Motor neuron (in vitro differentiated cells): ENCODE measurements at places on chromosomes 12 and 14.

GRCh38 chr12:33670284-33670683, 230.7 kb upstream of the SYT10 start:
- no peak for ATAC-seq

- no peak for ATAC-seq
Observed at GRCh38 chr12:104624529-104624928, 167.8 kb downstream of the CHST11 start.

DNA sequence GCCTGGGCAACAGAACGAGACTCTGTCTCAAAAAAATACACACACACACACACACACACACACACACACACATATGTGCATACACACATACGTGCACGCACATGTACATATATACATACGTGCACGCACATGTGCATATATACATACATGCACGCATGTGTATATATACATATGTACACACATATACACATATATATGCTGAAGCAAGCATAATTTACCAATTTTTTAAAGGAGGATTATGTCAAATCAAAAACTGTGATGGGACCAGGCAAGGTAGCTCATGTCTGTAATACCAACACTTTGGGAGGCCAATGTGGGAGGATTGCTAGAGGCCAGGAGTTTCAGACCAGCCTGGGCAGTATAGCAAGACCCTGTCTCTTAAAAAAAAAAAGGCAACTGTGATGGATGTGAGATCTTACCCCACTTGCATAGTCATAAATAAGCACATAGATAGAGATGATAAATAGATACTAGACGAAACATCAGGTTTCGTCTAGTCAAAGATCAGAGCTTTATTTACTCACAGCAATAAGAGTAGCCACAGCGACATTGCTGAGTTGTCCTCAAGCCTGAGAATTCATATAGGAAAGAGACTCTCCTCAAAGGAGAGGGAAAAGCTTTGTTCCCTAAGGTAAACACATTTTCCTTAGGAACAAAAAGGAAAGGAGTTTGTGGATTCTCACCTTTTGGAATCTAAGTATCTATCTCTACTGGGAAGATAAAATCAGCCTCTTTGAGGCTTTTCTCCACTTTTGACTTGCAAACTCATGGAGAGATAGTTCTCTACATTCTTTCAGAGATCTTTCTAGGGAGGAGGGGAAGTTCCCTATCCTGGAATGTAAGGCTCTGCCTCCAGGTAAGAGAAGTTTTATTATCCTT, 74.7 kb upstream of the AMN1 start:
- no peak for ATAC-seq

- ATAC-seq = no peak
Observed at GRCh38 chr12:26623136-26623535, 209.9 kb downstream of the ITPR2 start.

DNA sequence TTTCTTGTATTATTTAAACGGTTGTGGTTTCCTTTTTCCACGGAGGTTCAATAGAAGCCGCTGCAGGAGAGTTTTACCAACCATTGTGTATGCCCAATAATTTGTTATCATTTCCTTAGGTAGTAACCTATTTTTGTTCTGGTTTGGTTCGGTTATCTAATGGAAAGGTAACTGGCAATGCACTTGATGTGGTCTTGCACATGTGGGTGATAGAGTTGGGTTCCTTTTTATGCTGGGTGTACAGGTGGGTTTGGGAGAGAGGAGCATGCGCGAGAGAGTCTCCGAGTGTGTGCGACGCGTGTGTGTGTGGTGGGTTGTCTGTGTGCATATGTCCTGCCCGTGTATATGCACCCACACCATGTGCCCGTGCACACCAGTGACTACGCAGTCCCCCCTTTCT, 102.7 kb upstream of the FKBP4 start:
- no peak for ATAC-seq

- no peak for ATAC-seq
Observed at GRCh38 chr14:53062856-53063255, 90.3 kb downstream of the DDHD1 start.

DNA sequence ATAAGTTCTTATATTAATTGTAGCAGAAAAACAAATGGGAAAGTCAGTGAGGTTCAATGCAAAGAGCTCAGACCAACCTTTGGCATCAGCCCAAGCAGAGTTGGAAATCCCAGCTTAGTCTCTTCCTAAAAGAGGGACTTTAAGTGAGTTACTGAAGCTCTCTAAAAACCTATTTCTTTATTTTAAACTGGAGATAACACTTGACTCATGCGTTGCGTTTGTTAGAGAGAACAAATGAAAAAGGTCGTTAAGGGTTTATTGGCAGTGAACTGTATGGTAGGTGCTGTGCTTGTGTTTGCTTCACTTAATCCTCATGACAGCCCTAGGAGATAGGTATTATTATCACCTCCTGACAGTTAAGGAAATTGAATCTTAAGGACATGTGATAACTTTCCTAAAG, 396.5 kb downstream of the RAD51B start:
- ATAC-seq = no peak

DNA sequence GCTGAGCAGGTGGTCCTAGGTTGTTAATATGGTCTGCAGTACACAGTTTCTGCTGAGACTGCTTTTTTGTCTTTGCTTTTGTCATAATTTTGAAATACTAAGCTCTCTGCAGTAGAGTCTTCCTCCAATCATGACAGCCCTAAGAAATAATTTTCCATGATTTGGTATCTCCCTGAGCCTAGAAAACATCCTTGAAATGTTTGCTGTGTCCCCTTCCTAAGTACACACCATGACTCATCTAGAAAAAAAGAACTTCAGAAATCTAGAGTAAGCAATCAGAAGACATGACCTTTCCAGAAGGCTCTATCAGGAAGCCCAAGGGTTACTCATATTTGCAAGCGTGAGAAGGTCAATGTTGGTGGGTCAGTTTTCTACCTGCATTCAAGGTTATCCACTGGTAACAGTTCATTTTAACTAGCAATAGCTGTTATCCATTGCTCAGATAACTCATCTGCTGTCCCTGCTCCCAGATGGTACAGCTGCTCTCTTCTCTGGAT, 16.4 kb downstream of the DAD1 start:
- no peak for ATAC-seq

- no peak for ATAC-seq
Observed at GRCh38 chr14:69658664-69659261, 47.4 kb downstream of the SUSD6 start.

GRCh38 chr14:73262427-73263183, 25.3 kb downstream of the PAPLN start:
- no peak for ATAC-seq

DNA sequence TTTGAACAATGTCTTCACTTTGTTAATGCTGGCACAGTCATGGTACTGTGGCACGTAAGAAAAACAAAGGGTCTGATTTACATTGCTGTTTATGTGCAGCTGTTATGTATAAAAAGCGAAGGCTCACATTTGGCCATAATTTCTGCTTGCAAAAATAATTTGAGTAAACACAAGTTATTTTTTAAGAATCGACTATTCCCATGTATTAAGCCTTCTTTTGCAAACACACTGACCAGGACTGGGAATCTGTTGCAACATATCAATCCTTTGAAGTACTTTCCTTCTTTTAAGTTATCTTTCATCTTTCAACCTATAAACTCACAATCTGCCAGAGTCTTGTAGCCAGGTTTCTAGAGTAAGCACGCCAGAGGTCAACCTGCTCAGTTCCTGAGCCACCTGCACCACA, 145.4 kb upstream of the BMP4 start:
- ATAC-seq = no peak

- no peak for ATAC-seq
Observed at GRCh38 chr12:2431810-2432209, 363.0 kb upstream of the FKBP4 start.

GRCh38 chr12:114213055-114213581, 192.8 kb downstream of the TBX5 start:
- no peak for ATAC-seq

- no peak for ATAC-seq
Observed at GRCh38 chr12:57749061-57749460, 3.0 kb downstream of the CDK4 start.

- ATAC-seq = no peak
Observed at GRCh38 chr12:98106031-98106683, 409.2 kb upstream of the TMPO start.

- no peak for ATAC-seq
Observed at GRCh38 chr14:59292921-59293534, 104.6 kb downstream of the DAAM1 start.

GRCh38 chr12:123984903-123985302, 11.9 kb downstream of the ZNF664 start:
- ATAC-seq = no peak

- no peak for ATAC-seq
Observed at GRCh38 chr12:71626098-71626497, 37.5 kb downstream of the ZFC3H1 start.

GRCh38 chr12:3761116-3761735, 8.3 kb upstream of the CRACR2A start:
- ATAC-seq = no peak

GRCh38 chr12:84856156-84856900, 56.3 kb downstream of the SLC6A15 start:
- no peak for ATAC-seq

DNA sequence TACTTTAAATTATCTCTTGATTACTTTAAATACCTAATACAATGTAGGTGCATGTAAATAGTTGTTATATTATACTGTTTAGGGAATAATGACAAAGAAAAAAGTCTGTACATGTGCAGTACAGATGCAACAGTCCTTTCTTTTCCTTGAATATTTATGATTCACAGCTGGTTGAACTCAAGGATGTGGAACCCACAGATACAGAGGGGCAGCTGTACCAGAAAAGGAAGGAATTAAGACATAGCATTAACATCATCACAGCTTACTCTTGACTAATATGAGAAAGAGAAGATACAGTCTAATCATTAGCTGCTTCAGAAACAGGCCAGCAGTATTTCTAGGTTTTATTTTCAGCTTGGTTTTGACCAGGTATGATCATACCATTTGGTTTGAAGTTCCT, 34.7 kb upstream of the AP4S1 start:
- no peak for ATAC-seq

DNA sequence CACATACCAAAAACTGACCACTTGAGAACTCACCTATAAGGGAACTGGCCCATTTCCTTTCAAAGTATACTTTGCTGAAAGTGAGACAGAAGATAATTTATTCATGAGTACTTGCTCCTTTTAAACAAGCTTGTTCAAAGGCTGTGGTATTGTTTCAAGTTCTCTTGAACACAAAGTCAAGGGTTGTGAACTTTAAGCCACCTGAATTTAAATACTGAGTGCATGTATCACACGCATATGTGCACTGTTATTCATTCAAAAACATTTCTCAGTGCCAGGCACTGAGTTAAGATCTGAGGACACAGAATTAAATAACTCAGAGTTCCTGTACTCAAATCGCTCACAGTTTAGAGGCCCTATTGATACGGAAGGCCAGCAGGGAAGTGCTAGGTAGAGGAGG, 19.1 kb upstream of the LDHB start:
- ATAC-seq = no peak

- ATAC-seq = no peak
Observed at GRCh38 chr12:114744691-114745090, 60.7 kb upstream of the TBX3 start.
